ENCODE measurements at places on chromosomes 7 and 10.

DNA sequence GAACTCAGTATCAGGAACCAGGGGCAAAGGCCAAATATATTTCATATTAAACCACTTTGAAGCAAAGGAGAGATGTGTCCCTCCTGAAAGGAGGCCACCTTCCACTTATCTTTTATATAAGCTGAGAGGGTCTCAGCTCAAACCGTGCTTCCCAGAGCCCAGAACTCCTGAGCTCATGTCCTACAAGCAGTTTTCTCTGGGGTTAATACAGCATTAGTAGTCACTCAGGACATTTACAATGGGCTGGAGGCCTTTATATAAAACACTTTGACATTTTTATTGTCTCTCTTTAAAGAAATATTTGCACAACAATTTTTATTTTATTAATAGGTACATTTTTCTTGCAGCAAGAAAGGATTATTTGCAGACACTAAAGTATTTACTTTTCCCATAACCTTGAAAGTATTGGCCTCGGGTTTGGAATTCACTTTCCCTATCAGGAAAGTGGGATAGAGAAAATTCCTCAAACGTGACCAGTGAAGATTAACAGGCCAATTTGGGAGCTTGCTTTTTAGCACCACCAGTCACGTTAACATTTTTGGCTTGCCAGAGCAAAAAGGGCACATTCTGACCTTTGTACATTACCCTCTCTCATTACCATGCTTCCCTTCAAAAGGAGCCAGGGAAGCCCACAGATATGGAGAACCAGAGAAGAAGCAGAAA, 464.9 kb upstream of the NRP1 start:
- no peak for DNase-seq

DNA sequence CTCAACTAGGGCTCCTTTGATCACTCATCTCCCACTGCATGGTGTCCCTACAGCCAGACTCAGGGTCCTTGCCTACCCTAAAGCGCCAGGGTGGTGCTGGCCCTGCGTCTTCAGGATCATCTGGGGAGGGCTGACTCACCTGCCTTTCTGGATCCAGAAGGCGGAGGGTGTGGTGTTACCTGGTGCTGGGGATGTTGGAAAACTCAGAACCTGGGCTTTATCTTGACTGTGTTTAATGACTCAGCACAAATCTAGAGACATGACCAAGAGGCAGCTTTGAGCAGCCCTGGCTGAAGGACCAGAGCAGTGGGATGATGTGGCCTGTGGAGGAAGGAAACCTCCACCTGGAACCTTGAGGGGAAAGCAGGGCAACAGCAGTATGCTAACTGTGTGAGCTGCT, 96.5 kb downstream of the GRK5 start:
- no peak for DNase-seq

- no peak for DNase-seq
Observed at GRCh38 chr10:133130602-133131001, 29.4 kb upstream of the KNDC1 start.

GRCh38 chr10:24456322-24456721, 247.4 kb downstream of the KIAA1217 start:
- no peak for DNase-seq

DNA sequence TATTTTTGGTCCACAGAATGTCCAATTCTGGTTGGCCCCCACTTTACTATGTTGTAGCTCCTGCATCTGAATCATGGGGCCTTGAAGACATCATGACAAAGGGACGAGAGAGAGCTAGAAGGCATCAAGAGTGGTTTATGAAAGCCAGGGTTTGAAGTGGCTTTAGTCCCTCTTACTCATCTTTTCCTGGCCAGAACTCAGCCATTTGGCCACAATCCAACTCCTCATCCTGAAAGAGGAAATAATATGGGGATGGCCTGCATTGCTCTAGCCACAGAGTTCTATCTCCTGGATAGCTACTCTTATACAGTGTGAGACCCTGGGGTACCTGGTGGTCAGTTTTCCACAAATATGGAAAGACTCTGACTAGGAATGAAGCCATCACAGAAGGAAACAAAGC, 418.9 kb downstream of the XPNPEP1 start:
- DNase-seq: no peak

DNA sequence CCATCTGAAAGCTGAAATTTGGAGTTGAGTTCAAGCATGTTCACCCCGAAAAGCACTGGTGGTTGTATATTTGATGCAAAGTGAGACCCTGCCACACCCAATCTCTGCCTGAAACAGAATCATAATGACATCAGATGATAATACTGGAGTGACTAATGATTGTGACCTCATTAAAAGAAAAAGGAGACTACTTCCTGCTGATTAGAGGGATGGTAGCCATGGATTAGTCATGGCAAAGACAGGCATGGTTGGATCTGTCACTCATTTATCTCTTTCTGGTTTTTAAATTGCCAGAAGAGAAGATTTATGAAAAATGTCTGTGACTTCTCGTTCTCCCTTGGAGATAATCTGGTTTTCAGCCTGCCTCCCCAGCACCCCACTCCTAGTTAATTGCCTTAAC, 101.2 kb downstream of the BAMBI start:
- DNase-seq: no peak

DNA sequence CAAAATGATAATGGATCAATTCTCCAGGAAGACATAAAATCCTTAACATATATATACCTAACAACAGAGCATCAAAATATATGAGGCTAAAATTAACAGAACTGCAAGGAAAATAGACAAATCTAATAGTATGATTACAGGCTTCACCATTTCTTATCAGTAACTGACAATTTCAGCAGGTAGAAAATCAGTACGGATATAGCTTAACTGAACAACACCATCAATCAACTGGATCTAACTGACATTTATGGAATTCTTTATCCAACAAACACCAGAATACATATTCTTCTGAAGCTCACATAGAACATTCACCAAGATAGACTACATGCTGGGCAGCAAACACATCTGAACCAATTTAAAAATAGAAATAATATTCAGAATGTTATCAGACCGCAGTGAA, 121.1 kb upstream of the CDC14C start:
- DNase-seq: no peak

DNA sequence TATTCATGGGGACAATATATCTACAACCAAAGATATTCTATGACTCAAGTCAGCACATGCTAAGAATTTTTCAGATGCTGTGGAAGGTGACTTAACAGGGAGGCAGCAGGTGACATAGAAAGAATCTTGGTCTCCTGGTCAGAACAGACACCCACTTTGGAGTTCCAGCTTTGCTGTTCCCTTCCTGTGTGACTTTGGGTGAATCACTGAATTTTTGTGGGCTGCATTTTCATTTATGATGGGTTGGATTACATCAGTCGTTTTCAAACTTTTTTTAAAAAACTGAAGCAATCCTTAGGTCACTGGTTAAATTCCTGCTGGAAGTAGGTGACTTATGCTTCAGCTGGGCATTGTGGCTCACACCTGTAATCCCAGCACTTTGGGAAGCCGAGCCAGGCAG, 24.9 kb downstream of the RGR start:
- DNase-seq: no peak

GRCh38 chr7:38040831-38041230, 120.4 kb downstream of the EPDR1 start:
- DNase-seq: no peak

GRCh38 chr7:52775876-52776275, 259.6 kb upstream of the POM121L12 start:
- no peak for DNase-seq

GRCh38 chr7:22823142-22823497, 471 bp upstream of the TOMM7 start:
- no peak for DNase-seq

DNA sequence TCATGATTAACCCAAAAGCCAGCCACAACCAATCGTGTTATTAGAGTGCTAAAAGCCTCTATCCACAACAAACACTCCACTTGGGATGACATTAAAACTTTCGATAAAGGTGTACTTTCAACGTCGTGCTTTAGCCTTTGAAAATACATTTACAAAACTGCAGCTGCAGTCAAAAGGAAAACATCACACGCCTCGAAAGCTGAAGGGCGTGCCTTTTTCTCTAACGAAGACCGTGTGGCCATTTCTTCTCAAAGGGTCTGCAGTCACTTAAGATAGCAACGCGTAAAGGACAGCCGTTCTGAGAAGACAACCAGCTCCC, 1.1 kb downstream of the ARHGAP12 start:
- no peak for DNase-seq

DNA sequence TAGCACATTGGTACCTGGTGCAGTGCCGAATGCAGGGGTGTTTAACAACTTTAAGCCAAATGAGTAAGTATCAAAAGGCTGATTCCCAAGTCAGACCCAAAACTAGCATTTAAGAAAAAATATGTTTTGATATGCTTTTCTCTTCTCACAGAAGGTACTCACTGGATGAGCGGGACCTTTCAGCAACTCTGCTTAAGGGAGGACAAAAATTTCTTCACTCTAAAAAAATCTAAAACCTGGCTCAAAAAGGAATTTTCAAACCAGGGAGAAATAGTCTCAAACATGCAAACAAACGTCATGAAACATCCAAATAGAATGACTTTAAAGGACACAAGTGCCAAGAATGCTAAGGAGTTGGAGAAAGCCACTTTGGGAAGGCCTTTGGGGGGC, 962.1 kb downstream of the KCNMA1 start:
- no peak for DNase-seq

DNA sequence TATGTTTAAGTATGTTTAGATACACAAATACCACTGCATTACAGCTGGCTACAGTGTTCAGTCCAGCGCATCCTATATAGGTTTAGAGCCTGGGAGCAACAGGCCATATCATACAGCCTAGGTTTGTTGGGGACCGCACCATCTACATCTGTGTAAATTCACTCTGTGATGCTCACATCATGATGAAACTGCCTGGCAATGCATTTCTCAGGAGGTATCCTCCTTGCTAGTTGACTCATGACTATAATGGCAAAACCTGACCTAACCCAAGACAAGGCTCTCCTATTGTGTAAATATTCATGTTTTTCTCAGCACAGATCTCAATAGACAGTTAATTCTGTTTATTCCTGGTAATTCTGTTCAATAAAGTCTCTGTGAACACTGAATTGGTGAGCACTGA, 240.7 kb upstream of the PFKP start:
- DNase-seq: no peak

DNA sequence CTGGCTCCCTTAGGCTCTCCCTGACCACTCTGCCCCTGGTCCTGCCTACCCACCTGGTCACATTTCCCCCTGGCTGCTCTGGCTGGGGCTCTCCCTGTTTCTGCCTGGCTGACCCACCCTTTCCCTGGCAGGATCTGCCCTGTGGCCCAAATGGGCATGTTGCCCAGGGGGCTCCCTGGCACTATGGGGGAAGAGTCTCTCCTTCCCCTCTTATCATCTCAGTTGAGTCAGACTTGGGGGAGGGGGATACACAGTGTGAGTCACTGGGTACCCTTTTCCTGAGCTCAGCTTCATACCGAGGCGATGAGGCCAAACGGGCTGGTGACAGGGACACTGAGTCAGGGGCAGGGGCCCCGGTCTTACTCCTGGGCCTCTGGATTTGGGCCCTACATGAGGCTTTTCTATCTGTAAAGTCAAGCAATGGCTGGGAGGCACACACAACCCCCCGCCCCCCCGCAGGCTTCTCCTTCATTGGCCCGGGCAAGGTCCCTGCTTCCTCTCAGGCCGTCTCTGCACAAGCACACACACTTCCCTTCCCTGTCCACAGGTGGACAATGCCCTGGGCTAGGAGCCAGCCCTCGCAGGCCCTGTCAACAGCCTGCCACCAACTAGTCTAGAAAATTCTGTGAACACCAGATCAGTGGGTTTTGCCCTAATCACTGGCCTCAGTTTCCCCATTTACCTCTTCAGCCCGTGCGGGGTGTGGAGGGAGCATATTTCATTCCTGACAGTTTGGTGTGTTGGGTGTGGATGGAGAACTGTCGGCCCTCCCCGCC, 627 bp upstream of the FLNC start:
- DNase-seq: no peak

- DNase-seq: no peak
Observed at GRCh38 chr7:151539088-151539671, 19.5 kb upstream of the RHEB start.

GRCh38 chr7:40311307-40311706, 176.5 kb downstream of the SUGCT start:
- no peak for DNase-seq

DNA sequence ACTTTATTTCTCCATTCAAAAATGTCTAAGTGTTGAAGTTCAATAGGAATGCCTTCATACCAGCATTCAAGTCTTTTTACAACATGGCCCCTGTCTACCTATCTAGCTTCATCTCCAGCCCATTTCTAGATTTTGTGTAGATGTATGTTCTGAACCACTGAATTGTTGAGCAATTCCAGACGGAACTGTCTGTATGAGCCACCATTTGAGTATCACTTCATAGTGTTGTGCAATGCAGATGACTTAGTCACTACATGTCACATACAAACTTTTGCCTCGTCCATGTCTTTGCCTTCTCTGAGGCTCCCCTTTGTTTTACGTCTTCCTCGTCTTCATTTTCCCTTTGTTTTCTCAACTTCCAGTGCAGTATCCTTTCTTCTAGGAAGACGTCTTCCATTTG, 118.1 kb downstream of the INHBA start:
- no peak for DNase-seq

GRCh38 chr7:54839575-54840213, 80.7 kb upstream of the SEC61G start:
- DNase-seq: no peak

GRCh38 chr7:22842383-22842941, 19.8 kb upstream of the TOMM7 start:
- DNase-seq: no peak

DNA sequence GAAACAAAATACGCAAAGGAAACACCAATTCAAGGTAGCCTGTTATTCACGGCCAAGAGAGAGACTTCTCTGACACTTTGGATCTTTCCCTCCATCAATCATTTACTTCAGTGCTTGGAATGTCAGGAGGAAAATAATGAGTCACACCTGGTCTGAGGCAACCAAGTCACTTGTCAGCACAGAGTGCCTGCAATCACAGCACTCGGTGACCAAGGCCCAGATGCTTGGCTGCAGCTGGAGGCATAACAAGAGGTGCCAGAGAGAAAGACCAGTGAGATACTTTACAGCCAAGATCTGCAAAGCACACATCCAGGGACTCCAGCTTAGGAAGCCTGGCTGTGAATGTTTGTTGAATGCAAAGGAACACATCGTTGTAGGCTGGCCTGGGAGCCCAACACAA, 33.9 kb downstream of the ASB13 start:
- no peak for DNase-seq

DNA sequence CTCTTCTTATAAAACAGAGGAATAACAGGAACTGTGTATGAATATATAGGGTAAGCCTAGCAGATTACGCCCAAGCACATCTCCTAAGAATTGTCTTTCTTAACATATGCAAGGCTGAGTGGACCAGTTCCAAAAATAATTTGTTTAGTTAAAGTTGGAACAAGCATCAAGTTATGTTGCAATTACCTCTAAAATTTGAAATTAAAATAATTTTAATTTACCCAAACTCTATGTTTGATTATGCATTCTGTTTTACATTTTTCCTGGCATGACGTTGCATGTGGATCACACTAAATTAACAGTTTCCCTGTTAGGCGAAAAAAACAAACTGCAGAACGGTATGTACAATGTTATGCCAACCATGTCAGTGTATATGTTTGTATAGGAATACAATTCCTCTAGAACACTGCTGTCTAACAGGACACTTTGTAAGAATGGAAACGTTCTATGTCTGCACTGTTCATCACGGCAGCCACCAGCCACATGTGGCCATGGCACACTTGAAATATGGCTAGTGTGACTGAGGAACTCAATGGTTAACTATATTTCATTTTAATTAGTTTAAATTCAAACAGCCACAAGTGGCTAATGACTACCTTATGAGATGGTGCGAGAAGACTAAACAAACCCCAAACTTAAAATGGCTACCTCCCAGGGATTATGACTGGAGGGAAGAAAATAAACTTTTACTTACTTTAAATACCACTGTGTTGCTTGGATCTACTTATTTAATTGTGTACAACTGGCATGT, 281.1 kb upstream of the KLF14 start:
- DNase-seq: no peak

GRCh38 chr10:23192712-23193434, 761 bp downstream of the PTF1A start:
- peak; percentile 2 for DNase-seq

Measured in NCI-H1930 (cell line).